ENCODE measurements at places on chromosomes 1 and 21.

GRCh38 chr1:67588178-67588855 lies 96.7 kb upstream of the GADD45A start:
- no peaks in the 10 kb centered on the region for H3K36me3 ChIP-seq
- H3K27me3 ChIP-seq = no peaks in the 10 kb centered on the region
- peaks cover 49% of the 10 kb centered on the region for H3K4me1 ChIP-seq
- H3K4me3 ChIP-seq = no peak overlapping the region
- no peak for DNase-seq

DNA sequence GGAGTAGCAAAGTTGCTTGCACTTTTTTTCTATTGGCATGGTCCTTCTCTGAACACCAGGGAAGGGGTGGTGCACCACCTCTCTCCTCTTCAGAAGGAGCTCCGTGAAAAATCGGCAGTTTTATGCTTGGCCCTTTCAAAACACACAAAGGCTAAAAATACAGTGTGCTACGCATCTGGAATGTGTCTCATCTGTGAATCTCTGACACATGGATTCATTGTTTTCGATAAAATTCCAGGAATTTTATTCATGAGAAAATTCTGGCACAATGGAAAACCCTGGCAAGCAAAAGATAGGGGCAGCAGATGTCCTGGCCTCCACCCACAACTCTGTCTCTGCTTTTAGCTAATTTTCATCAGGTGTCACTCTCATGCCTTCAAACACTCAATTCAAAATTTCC lies 42.9 kb downstream of the ERG start:
- no peaks in the 10 kb centered on the region for H3K36me3 ChIP-seq
- H3K4me3 ChIP-seq = no peak overlapping the region
- no peaks in the 10 kb centered on the region for H3K27me3 ChIP-seq
- no peak for DNase-seq
- H3K27ac ChIP-seq = no peak overlapping the region
- no peaks in the 10 kb centered on the region for H3K4me1 ChIP-seq

- peak overlapping the region; percentile 33 for H3K27ac ChIP-seq
- no peaks in the 10 kb centered on the region for H3K27me3 ChIP-seq
- DNase-seq = peak; percentile 55
- peaks cover 13% of the 10 kb centered on the region for H3K4me1 ChIP-seq
Observed at GRCh38 chr1:94117259-94117851, 3.6 kb downstream of the ABCA4 start.

- peaks cover 11% of the 10 kb centered on the region for H3K4me1 ChIP-seq
- peaks cover 74% of the 10 kb centered on the region for H3K36me3 ChIP-seq
- H3K4me3 ChIP-seq = no peak overlapping the region
- no peak for DNase-seq
- no peak overlapping the region for H3K27ac ChIP-seq
Observed at GRCh38 chr1:21865943-21866706, 54.1 kb downstream of the LDLRAD2 start.
